ENCODE measurements at places on chromosomes 12 and 14.
A peak's percentile ranks its signal among the peaks of the same experiment; 100 is the strongest.

DNA sequence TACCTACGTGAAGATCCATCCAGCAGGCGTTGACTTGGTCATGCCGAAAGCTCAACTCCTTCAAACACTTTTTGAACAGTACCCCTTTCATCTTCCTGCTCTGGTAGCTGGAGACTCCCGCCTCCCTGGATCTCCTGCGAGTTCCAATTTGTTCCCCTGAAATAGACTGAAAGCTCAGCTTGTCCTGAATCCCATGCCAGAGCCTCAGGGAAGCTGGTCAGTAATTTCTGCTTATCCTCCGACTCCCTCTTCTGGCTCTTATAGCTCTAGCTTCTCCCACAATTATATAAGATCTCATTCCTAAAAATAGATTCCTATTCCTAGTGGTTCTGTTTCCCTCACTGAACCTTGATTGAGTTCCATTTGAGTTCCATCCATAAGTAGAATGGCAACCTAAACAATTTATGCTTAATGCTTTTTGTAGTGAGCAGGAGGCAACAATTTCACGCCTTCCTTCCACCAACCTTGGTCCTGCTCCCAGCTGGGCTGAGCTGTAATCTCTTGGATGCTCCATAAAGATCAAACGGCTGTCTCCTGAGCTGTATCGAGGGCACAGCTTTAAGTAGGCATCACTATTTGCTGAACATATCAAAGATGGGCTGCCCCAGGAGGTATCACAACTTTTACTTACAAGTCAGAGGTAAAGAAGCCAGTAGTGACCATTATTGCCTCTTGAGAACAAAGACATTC is 8.0 kb upstream of the TMEM132C start:
- DNase-seq, result no peak

DNA sequence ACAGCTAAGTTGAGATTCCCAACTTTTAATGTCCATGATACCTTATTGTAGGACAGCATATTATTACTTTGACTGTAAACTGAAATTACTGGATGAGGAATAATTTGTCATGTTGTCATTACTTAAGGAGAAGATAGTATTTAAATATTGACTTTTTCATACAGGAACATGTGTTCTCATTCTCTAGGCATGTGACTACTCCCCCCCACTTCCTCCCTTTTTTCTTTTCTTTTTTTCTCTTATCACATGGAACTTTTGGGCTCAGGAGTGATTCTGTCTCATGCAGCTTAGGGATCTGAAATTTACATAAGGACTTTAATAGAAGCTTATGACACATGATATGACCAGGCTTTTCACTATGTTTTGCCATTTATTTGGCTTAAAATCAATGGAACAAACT is 127.7 kb upstream of the SLCO1C1 start:
- no peak for DNase-seq

DNA sequence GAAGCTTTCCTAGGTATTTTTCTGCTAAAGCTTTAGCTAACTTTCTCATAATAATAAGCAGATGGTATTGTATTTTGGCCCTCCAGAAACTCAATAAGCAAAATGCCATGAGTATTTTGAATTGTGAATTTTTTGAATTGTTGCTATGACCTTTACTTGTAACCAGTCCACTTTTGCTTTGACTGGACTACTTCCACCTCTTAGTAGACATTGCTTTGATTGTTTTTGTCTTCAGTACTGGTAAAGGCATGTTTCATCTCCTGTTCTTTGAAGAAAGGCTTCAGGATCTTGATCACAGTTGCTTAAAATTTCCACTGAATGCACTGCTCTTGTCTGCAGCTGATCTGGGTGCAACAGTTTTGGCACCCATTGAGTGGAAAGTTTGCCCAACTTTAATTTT is 102.3 kb downstream of the TRMT5 start:
- no peak for DNase-seq

GRCh38 chr12:95605087-95605486 is 53.8 kb upstream of the USP44 start:
- DNase-seq, result no peak

- no peak for DNase-seq
Observed at GRCh38 chr14:21038441-21039422, 3.4 kb upstream of the RNASE7 start.

DNA sequence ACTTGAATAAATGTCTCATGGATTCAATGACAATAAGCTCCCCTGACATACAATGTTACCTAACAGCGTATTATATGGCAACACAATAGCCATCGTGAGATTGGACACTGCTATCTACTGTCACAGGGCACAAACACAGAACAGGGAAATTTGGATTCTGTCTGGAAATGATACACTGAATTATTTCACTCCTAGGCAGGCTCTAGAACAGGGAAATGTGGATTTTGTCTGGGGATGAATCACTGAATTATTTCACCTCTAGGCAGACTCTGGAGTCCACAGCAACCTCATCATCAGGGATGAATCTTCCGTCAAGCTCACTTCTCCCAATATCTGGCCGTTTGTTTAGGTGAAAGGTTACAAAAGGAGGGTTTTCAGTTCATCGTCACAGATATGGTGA is 288.8 kb downstream of the TMEM132D start:
- DNase-seq, result no peak

GRCh38 chr12:25458047-25458552 is 95.0 kb downstream of the LMNTD1 start:
- DNase-seq, result no peak

- DNase-seq, result no peak
Observed at GRCh38 chr12:75961878-75962277, 69.7 kb downstream of the PHLDA1 start.

- DNase-seq, result no peak
Observed at GRCh38 chr14:93019367-93019843, 96.3 kb downstream of the ITPK1 start.

- peak; percentile 36 for DNase-seq
Observed at GRCh38 chr14:68285421-68286179, 466.0 kb downstream of the RAD51B start.

DNA sequence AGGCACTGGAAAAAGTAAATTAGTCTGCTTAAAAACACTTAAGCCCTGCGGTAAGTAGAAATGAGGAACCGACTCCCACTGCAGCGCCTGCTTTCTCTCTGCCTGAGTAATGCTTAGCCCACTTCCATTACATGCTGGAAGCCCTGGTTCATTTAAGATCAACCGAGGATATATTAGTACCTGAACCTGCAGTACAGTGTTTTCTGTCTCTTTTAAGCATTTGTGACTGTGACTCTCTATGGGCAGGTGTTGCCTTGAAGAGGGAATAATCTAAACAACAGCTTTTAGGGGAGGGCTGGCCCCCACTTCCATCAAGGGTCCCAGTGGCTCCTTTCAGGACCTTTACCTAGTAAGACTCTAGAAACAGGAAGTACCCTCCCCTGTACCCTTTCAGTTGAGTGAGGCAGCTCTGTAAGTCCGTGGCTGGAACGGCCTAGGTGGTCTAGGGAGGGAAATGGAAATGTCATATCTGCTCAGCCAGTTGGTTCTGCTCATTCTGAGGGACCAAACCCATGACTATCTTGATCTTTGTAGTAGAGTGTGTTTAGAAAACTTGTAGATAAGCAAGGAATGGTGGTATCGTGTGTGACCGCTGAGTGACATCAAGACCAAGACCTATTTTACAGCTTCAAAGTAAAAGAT is 56.2 kb downstream of the FNTB start:
- DNase-seq, result no peak

DNA sequence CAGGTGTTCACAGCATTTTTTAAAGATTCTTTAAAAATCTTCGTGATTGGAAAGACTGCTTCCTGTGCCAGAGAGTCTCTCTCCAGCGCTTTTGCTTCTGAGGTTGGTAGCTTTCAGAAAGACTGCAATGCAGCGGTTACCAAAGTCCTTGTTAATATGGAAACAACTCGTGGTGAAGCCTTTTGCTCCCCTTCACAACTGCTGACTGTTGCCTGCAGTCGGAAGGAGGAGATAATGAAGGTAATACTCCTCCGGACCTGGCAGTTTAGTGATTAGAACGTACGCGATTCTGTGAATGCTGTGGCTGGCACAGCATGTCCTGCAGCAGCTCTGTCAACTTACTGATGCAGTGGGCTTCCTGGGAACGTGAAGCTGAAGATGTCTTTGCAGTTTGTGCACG is 50.9 kb downstream of the TRAF3 start:
- DNase-seq, result no peak

Measured in activated CD4-positive, alpha-beta T cell treated with anti-CD3 and anti-CD28 coated beads, Interleukin-2, amount 50 U/mL, for 1 hour (primary cell).